ENCODE measurements at places on chromosomes 1 and 21.

DNA sequence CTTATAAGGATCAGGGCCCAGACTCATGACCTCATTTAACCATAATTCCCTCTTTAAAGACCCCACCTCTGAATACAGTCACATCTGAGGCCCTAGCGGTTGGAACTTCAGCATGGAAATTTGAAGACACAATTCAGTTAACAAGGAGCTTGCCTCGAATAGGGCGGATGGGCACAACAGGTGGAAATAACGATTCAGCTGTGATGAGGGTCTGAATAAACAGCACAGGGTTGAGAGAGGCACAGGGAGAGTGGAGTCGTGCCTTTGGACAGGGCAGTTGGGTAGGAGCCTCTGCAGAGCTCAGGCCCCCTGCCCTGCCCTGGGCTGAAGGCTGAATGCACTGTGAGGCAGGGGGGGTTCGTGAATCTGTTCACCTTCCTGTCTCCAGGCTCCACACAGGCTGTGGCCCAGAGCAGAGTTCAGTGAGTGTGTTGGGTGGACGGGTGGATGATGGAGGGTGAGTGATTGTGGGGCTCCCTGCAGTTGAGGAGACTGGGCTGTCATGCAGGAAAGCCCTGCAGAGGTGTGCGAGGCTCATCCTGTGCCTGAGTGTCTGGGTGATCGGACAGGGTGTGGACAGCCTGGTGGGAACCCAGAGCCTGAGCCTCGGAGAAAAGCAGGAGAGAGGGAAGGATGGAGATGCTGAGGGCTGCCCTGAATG lies 243.1 kb downstream of the FOXD2 start:
- no peak for DNase-seq

DNA sequence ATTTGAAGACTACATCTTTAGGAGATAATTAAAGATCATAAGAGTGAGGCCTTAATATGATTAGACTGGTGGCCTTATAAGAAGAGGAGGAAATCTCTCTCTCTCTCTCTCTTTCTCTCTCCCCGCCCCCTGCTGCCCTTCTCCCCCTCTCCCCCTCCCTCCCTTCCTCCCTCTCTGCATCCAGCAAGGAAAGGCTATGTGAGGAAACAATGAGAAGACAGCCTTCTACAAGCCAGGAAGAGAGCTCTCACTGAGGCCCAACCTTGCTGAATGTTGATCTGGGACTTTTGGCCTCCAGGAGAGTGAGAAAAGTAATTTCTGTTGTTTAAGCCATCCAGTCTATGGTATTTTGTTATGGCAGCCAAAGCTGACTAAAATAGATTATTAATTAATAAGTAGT lies 21.6 kb downstream of the FOXD3 start:
- DNase-seq, result no peak

DNA sequence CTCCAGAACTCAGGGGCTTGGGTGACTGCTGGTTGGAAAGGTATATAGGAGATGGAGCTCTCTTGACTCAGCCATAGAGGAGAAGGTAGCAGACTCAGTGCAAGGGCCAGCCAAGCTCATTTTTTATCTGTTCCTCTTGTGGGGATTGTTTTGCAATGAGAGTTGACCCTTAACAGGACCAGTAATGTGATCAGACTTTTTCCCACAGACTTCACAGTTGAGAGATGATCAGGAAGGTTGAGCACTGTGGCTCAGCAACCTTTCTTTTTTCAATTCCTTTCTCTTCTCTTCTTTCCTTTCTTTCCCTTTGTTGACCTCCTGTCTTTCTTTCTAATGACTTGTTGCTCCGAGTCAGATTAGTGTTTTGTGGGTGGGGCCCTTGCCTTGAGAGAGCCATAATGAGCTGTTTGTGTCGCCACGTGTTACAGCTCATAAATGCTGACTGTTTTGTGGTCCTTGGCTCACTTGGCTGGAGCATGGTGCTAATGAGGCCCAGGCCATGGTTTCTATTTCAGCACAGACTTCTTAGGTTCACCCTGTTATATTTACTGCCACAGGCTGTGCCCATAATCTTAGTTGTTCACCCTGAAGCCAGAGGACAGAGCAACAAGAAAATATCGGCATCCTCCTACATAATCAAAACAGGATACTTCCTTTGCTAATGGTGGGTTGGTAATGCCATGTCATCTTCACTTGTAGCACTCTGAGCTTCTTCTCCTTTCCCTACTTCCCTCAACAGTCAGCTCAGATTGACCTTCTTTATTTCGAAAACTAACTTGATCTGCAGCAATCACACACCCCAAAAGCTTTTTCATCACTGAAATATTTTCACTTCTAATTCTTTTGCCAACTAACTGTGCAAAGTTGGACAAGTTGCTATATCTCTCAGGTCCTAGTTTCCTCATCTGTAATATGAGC lies 13.9 kb downstream of the ADAM30 start:
- DNase-seq, result no peak

DNA sequence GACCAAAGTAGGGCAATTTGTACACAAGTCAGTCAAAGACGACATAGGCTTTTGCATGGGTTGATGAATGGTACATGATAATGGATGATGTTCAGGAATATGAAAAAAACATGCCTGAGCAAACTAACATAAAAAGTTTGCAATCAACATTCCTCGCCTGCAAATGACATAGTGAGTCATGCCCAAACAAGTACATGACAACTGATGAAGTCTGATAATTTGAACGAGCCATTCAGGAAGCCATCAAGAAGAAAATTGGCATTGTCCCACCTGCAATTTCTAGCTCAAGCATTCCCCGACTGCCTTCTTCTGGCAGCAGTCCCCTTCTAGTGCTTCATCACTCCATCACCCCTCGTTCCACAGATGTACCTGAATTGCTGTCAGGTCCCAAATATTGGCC lies 118.4 kb upstream of the NR5A2 start:
- no peak for DNase-seq

DNA sequence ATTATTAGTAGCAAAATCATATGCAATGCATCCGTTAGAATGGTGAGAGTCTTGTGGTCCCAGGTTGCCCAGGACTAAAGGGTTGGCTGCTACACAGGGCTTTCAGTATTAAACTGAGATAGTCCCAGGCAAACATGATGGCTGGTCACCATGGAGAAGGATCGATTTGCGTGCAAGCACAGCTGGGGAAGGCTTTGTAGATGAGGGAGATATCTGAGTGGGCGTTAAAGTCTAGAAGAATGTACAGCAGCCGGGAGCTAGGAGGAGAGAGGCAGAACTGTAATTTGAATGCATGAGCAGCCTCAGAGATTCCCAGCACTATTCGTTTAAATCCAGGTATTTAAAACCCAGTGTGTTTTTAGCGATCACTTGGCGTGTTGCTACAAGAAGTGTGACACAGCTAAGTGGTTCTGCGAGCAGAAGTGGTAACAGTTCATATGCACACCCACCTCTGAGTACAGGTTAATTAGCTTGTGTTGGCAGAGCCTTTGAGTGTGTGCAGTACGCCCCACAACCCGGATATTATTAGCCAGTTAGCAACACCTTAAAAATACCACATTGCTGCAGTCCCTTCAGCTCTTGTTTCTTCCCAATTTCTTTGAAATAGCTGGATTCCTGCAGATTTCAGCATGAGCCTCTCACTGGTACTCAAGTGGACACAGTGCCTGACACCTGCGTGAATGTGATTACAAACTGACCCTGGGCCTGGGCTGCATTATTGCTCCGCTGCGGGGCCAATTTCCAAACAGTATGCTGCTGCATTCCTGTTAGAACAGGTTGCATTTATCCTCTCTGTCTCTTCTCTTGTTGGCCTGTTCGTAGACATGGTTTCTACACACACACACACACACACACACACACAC lies 67.2 kb upstream of the SCAF4 start:
- no peak for DNase-seq

GRCh38 chr1:202154766-202155477 lies 5.5 kb downstream of the PTPN7 start:
- DNase-seq, result peak; percentile 78

DNA sequence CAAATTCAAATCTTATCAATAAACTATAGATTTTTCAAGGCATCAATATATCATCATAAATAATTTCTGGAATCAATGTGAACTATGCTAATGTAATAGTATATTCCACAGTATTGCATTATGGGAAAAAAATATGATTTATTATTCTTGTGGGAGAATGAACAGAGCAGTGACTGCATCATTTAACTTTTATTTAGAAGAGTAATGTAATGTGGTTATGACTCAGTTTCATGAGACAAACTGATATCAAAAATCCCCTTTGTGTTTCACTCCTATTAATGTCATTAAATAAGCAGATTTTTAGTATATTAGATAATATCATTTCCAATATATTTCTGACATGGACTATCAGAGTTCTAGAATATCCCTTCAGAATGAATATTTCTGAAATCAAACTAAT lies 187.6 kb downstream of the LRRC40 start:
- DNase-seq, result no peak

GRCh38 chr1:38392861-38393260 lies 346.3 kb upstream of the POU3F1 start:
- no peak for DNase-seq

DNA sequence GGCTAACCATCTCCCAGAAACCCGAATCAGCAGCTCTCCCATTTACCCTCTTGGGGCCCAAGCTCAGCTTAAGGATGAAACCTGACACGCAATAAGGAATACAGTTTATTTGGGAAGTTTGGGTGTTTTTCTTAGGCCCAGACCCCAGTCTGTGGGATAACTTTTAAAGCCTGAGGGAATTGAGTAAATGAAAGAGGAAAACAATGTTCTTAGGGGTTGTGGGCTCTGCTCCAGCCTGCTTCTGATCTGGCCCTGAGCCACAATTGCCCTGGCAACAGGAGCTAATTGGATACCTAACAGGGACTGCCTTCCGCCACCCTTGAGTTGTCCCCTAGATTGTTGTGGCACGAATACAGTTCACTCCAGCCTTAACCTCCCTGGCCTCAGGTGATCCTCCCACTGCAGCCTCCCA lies 20.1 kb downstream of the DYRK3 start:
- DNase-seq, result no peak

GRCh38 chr1:16146279-16147155 lies 9.4 kb downstream of the EPHA2 start:
- DNase-seq, result no peak

DNA sequence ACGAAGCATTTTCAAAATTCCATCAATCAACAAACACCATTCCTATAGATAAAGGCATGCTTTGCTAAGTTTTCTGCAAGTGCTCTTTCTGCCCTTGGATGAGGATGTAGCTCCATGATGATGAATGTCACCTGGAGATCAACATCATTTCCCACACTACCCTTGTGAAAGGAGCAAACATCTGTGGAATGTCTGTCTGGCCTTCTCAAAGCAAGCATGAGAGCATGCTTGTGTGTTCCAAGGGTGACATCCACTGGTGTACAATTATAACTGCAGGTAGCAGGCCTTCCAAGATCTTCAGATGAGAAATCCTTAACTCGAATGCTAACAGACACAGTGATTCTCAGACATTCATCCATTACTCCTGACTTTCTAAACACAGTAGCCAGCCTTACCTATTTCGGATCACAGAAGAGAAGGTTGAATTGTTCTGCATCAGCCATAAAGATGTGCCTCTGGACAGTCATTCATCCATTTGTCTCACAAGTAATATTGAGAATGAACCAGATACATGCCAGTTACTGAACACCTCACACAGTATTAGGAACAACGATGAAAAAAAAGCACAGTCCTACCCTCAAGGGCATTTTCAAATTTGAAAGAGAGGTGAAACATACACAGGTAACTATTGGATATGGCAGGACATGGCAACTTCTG lies 162.4 kb downstream of the TPR start:
- peak; percentile 28 for DNase-seq

DNA sequence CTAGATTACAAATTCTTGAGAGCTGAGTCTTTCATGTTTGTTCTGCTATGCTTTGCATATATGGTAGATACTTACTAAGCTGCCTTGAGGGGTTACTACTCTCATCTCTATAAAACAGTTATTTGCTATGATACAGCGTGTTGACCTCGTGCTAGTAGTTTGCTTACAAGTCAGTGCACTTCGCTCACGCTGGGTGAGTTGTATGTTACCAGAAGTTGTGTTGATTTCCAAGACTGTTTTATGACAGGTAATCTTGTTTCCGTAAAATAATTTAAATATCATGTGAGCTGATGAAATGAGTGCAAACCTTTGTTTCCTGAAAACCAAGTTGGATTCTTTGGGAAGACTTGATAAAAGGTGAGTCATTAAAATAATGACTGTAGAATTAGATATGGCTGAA lies 7.3 kb downstream of the MRPS6 start:
- no peak for DNase-seq

- DNase-seq, result no peak
Measured at GRCh38 chr1:1966071-1966740, 37.4 kb downstream of the CFAP74 start.

DNA sequence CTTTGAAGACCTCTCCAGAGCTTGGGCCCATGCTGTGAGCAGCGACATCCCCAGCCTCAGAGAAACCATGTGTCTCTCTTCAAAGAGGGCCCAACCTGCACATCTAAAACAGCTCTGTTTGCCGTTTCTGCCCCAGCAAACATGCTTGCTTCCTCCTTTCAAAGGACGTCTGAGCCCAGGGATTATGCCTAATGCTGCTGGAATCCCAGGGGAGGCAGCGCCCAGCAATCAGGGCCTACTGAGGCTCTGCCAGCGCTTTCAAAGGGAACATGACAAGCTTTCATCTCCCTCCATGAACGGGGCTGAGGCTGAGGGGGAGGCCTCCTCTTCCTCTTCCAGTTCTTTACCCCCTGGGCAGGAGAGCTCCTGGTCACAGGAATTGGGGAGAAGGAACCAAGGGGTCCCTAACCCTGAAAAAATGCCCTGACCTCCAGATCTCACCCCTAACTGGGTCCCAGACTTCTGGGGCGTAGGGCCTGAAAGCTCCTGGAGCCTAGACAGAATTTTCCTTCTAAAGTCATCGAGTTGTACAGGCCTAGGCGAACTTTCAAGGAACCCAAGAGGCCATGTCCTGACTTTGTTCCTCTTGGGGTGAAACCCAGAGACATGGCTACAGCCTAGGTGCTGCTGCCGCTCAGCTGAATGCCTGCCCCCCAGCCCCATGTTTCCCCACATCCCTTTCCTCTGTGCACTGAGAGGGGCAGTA lies 13.4 kb upstream of the ASCL5 start:
- DNase-seq, result no peak

DNA sequence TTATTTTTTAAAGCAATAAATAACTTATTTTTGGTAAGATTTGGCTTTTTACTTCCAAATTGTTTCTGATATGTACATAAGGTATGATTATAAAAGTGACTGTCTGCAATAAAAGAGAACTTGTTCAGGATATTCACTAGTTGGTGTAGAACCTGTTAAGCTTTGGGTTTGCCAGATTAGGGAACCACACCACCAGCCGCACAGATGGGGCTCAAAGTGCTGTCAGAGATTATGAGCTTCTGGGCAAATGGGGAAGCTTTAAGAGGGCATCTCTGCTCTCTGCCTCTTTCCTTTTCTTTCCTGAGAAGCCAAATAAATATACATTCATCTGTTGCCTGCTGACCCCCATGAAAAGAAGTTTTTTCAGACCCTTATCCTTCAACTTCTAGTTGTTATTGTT lies 25.4 kb downstream of the IVNS1ABP start:
- no peak for DNase-seq

- DNase-seq, result no peak
Measured at GRCh38 chr1:226766565-226766964, 27.5 kb upstream of the ITPKB start.

Data from CD4-positive, alpha-beta T cell treated with Interleukin-17A for 1 hour (primary cell).